ENCODE measurements at places on chromosomes 11 and 22.

- peak; percentile 64 for DNase-seq
Measured at GRCh38 chr11:64000026-64000739, 13.9 kb downstream of the OTUB1 start.

DNA sequence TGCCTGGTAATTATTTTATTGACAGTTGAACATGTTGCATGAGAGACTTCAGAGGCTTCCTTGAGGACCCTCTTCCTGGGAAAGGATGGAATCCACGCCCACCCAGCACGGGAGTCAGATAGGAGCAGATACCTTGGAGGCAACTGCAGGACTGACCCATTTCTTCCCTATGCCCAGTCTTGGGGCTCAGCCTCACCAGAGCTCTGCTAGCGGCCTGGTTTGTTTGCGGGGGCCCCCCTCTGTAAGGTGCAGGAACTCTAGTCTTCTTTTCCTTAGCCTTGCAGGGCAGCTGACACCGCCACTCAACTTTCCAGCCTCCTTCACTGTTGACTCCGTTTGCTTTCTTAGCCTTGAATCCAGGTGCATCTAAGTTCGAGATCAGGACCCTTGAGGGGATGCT lies 1032.8 kb downstream of the BRD1 start:
- no peak for DNase-seq

DNA sequence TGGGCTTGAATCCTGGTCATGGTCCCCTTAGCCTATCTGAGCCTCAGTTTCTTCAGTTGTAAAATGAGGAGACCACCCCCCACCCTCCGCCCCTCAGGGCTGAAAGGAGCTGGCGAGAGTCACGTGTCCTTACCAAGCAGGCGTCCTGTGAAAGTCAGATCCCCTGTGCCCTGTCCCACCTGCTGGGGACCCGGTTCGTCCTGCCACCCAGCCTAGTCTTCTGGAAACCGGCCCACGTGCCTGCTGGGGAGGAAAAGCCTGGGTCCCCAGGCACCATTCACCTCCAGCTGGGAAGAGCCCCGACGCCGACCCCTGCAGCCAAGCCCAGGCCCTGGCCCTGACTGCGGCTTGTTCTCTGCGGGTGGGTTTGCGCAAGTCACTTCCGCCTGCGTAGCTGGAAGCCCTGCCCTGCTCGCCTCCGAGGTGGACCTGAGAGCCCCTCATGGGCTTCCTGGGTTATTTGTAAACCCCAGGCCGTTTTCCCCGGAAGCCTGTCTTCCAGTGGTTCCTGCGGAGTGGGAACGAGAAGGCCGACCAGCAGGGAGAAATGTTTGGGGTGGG lies 679 bp upstream of the SSH3 start:
- no peak for DNase-seq

DNA sequence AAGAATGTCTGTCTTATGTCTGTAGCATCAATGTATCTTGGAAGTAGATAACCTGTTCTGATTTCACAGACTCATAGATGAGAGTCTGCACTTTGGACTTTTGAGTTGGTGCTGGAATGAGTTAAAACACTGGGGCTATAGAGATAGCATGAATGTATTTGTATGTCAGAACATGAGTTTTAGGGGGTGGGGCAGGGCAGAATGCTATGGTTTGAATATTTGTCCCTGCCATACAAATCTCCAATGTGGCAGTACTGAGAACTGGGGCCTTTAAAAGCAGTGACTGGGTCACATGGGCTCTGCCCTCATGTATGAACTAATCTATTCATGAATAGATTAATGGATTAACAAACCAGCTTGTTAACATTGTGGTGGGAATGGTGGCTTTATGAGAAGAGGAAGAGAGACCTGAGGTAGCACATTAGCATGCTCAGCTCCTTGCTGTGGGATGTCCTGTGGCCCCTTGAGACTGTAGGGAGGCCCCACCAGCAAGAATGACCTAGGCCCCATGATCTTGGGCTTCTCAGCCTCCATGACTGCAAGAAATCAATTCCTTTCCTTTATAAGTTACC lies 15.5 kb upstream of the OR52K1 start:
- no peak for DNase-seq

GRCh38 chr11:26867286-26867685 lies 126.6 kb upstream of the FIBIN start:
- no peak for DNase-seq

DNA sequence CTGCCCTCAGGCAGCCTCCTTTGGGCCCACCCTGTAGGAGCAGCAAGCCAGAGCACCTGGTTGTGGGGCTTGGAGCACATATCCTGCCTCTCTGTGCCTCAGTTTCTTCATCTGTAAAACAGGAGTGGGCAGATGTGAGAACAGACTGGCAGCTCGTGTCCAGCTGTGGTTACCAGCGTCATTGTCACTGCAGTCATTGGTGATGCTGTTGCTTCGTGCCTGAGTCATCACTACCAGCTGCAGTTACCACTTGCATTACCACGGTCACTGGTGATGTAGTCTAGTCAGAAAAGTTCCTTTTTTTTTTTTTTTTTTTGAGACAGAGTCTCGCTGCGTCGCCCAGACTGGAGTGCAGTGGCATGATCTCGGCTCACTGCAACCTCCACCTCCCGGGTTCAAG lies 20.4 kb downstream of the RSPH14 start:
- no peak for DNase-seq

All from RWPE1 (cell line).